ENCODE measurements at places on chromosomes 1 and 21. TPM values are rescaled to one million over a fixed set of nuclear protein-coding genes. Genes with fewer than 3 reads are reported as not detected.
A peak's percentile ranks its signal among the peaks of the same experiment; 100 is the strongest.

DNA sequence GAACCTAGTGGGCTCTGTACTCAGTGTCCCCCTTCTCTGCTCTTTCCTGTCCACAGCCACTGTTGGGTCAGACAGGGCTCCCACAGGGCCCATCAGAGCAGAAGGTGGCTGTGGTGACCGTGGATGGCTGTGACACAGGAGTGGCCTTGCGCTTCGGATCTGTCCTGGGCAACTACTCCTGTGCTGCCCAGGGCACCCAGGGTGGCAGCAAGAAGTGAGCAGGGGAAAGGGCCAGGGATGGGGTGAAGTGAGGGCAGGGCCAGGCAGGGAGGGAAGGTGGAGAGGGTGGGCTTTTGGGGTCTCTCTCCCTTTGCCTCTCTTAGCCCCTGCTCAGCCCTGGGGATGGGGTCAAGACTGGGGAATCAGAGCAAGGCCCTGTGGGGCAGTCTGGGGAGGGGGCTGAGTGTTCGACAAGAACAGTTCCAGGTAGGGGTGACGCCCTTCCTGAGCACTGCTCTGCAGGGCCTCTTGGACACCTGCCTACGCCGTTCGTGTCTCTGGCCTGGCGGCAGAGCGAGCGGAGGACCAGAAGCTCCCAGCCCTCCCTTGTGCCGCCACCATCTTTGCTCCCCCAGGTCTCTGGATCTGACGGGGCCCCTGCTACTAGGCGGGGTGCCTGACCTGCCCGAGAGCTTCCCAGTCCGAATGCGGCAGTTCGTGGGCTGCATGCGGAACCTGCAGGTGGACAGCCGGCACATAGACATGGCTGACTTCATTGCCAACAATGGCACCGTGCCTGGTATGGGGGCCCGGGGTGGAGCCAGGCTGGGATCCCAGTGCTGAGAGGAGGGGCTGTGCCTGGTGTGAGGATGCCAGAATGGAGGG, 13.1 kb downstream of the CELSR2 start:
- DNase-seq, result no peak
- no peak overlapping the region for H3K27ac ChIP-seq
- H3K27me3 ChIP-seq, result no peaks in the 10 kb centered on the region
- no peak overlapping the region for H3K4me3 ChIP-seq
- H3K36me3 ChIP-seq, result no peaks in the 10 kb centered on the region

- no peak for DNase-seq
- no peak overlapping the region for H3K27ac ChIP-seq
- no peaks in the 10 kb centered on the region for H3K4me1 ChIP-seq
- H3K36me3 ChIP-seq, result no peaks in the 10 kb centered on the region
- H3K4me3 ChIP-seq, result no peak overlapping the region
- H3K27me3 ChIP-seq, result no peaks in the 10 kb centered on the region
Measured at GRCh38 chr1:31866450-31867032, 50.7 kb upstream of the SPOCD1 start.

- H3K4me1 ChIP-seq, result peaks cover 32% of the 10 kb centered on the region
- peak overlapping the region; percentile 65 for H3K27ac ChIP-seq
- no peaks in the 10 kb centered on the region for H3K27me3 ChIP-seq
- peak overlapping the region; percentile 16 for H3K4me3 ChIP-seq
Measured at GRCh38 chr1:116853680-116854402, 55.9 kb upstream of the PTGFRN start.

- no peak for DNase-seq
- no peaks in the 10 kb centered on the region for H3K4me1 ChIP-seq
- no peak overlapping the region for H3K27ac ChIP-seq
- H3K36me3 ChIP-seq, result no peaks in the 10 kb centered on the region
Measured at GRCh38 chr1:178376008-178376407, 120.8 kb downstream of the CLEC20A start.

DNA sequence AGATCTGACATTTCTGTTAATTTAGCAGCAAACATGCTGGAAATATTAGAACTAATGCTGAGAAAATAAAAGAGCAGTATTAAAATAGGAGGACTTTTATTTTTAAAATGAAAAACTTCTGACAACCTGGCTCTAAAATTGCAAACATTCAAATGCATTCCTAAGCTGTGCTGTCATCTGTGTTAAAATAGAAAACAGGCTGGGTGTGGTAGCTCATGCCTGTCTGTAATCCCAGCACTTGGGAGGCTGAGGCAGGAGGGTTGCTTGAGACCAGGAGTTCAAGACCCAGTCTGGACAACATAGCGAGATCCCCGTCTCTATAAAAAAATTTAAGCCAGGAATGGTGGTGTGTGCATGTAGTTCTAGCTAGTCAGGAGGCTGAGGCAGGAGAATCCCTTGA, 44.6 kb downstream of the MIGA1 start:
- no peak for DNase-seq
- H3K27me3 ChIP-seq, result no peaks in the 10 kb centered on the region
- no peak overlapping the region for H3K4me3 ChIP-seq
- no peaks in the 10 kb centered on the region for H3K4me1 ChIP-seq
- no peak overlapping the region for H3K27ac ChIP-seq

GRCh38 chr1:184329962-184330868, 56.6 kb upstream of the C1orf21 start:
- no peaks in the 10 kb centered on the region for H3K27me3 ChIP-seq
- no peak overlapping the region for H3K27ac ChIP-seq
- H3K36me3 ChIP-seq, result no peaks in the 10 kb centered on the region
- no peaks in the 10 kb centered on the region for H3K4me1 ChIP-seq
- no peak for DNase-seq

DNA sequence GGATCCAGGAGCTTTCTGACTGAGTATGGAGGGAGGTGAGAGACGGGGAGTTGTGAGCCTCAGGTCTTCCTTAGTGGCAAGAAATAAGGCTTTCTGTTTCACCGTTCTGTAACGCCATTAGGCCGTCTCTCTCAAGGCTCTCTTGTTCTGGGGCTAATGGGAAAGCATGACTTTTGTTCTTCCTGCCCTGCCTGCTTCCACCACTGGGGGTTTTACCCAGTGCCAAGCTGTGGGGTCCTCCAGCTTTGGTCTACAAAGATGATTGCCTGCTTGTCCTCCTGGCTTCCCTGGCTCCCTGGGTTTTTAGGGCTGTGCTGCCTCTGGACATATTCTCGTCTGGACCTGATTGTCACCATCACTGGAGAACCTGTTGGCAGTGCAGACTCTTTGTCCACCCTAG, 74.8 kb upstream of the TINAGL1 start:
- no peak overlapping the region for H3K4me3 ChIP-seq
- no peaks in the 10 kb centered on the region for H3K27me3 ChIP-seq
- no peak overlapping the region for H3K27ac ChIP-seq

DNA sequence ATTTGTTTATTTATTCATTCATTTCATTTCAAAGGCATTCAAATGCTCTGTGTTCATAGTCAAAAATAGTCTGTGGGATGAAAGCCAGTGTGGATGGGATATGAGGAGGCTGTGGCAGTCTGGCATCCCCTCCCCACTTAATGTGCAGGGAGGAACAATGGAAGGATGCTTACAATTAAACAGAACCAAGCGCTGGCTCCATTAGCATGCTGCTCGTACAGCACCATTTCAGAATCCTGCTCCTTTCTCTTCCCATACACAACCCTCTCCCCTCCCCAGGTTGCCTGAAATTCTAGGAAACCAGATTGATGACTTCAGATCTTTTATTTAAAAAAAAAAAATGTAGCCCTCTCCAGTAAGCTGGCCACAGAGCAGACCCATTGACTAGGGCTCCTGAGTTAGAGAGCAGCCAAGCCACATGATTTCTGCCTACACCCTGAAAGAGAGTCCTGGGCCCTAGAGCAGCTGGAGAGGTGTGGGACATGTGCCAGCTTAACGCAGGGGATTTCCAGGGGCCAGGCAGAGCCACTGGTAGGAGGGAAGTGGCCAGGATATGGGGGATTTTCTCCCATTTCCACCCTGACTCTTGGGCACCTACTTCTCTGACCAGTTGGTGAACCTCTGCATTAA, 205.2 kb downstream of the ASTN1 start:
- no peak for DNase-seq
- no peak overlapping the region for H3K27ac ChIP-seq
- H3K4me3 ChIP-seq, result no peak overlapping the region
- H3K36me3 ChIP-seq, result no peaks in the 10 kb centered on the region
- H3K4me1 ChIP-seq, result no peaks in the 10 kb centered on the region

DNA sequence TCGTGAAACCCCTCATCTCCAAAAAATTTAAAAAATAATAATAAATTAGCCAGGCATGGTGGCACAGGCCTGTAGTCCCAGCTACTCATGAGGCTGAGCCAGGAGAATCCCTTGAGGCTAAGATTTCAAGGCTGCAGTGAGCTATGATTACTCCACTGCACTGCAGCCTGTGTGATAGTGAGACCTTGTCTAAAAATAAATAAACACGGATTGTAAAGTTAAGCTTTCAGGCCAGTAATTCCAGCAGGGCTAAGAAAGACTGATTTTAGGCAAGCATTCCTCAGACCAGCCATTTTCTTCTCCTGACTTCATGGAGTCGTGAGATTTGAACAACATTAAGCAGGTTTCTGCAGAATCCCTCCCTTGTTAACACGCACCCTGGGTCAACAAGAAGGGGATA, 77.2 kb upstream of the EFHD2 start:
- DNase-seq, result no peak
- no peak overlapping the region for H3K4me3 ChIP-seq
- H3K27ac ChIP-seq, result no peak overlapping the region
- H3K36me3 ChIP-seq, result no peaks in the 10 kb centered on the region
- H3K4me1 ChIP-seq, result no peaks in the 10 kb centered on the region
- H3K27me3 ChIP-seq, result no peaks in the 10 kb centered on the region

DPT gene
- not detected for total RNA-seq

DNA sequence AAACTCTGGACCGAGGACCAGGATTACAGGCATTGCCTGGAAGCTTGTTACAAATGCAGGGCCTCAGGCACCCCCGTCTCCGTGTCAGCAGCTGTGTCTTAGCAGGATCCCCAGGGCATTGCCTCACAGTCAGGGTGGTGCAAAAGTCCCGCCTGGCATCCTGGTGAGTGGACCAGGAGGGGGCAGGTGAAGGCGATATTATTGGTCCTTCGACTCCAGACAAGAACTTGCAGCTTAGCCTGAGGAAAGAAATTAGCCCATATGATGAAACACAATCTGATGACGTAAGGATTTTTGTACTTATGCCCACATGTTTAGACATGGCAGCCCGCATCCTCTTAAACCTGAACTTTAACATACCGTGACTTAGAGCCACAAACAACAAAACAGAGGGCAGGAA, 40.8 kb downstream of the RSPH1 start:
- DNase-seq, result no peak
- no peaks in the 10 kb centered on the region for H3K36me3 ChIP-seq
- H3K27ac ChIP-seq, result no peak overlapping the region
- H3K4me3 ChIP-seq, result no peak overlapping the region
- H3K4me1 ChIP-seq, result no peaks in the 10 kb centered on the region

GRCh38 chr1:14165371-14165801, 433.1 kb upstream of the KAZN start:
- no peak overlapping the region for H3K4me3 ChIP-seq
- H3K27me3 ChIP-seq, result no peaks in the 10 kb centered on the region
- no peaks in the 10 kb centered on the region for H3K36me3 ChIP-seq
- DNase-seq, result no peak
- no peaks in the 10 kb centered on the region for H3K4me1 ChIP-seq
- H3K27ac ChIP-seq, result no peak overlapping the region

RAB29 gene
- 15.1 TPM for total RNA-seq

- no peaks in the 10 kb centered on the region for H3K27me3 ChIP-seq
- H3K27ac ChIP-seq, result no peak overlapping the region
- no peaks in the 10 kb centered on the region for H3K4me1 ChIP-seq
Measured at GRCh38 chr1:5977494-5978444, 14.5 kb downstream of the NPHP4 start.

GRCh38 chr1:212291505-212292134, 6.4 kb downstream of the PPP2R5A start:
- no peak overlapping the region for H3K27ac ChIP-seq
- H3K27me3 ChIP-seq, result no peaks in the 10 kb centered on the region
- H3K4me3 ChIP-seq, result no peak overlapping the region
- peaks cover 45% of the 10 kb centered on the region for H3K4me1 ChIP-seq
- DNase-seq, result no peak

GRCh38 chr21:29626801-29627470, 312.9 kb downstream of the GRIK1 start:
- no peaks in the 10 kb centered on the region for H3K36me3 ChIP-seq
- DNase-seq, result no peak
- no peak overlapping the region for H3K27ac ChIP-seq
- H3K4me1 ChIP-seq, result no peaks in the 10 kb centered on the region
- H3K27me3 ChIP-seq, result no peaks in the 10 kb centered on the region
- no peak overlapping the region for H3K4me3 ChIP-seq

DNA sequence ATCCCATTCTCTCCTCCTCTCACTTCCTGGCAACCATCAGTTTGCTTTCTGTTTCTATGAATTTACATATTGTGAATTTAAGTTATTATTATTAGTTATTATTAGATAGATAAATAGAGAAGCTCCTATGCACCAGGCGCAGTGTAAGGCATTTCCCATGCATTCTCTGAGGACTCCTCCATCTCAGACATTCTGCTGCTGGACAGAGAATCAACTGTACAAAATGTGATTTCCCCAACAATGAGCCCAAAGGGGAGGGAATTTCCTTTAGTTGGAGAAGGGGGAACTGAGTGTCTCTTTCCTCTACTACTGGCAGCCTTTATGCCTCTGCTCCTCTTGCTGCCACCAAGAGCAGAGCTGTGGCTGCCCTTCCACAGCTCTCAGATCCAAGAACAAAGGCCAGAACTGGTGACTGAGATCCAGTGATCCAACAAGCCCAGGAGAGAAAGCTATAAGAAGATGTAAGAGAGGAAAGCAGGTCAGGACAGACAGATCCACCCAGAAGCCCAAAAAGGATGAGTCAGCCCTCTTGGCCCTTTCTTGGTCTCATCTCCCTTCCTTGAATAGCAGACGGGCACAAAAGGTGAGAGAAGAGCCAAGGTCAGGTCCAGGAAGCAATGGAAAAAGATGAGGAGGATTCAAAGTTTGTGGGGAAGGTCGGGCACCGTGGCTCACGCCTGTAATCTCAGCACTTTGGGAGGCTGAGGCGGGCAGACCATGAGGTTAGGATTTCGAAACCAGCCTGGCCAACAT, 3.5 kb upstream of the IVL start:
- no peak for DNase-seq
- H3K27ac ChIP-seq, result no peak overlapping the region
- peaks cover 4% of the 10 kb centered on the region for H3K27me3 ChIP-seq
- H3K4me1 ChIP-seq, result no peaks in the 10 kb centered on the region
- H3K4me3 ChIP-seq, result no peak overlapping the region

DNA sequence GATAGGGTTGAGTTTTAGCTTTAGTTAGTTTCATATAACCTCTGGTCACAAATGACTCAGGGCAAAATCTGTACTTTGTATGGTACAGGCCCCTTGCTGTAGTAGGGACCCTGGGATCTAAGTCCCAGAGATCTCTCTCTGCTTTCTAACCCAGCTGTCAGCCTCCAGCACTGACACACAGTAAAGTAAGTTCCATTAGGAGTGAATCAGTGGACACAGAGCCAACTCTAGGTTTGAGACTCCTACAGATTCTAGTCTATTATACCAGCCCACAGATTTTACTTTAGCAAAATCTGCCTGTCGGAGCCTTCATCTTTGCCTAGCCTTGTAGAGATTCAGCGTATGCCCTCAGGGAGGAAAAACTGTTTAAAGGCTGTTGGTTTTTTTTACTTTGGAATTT, 52.5 kb downstream of the ANGPTL1 start:
- no peaks in the 10 kb centered on the region for H3K36me3 ChIP-seq
- DNase-seq, result no peak
- no peak overlapping the region for H3K4me3 ChIP-seq
- no peaks in the 10 kb centered on the region for H3K27me3 ChIP-seq
- H3K4me1 ChIP-seq, result no peaks in the 10 kb centered on the region

SPATA17 gene
- 0.51 TPM for total RNA-seq

TMEM81 gene
- total RNA-seq, result 4.0 TPM
